ENCODE measurements at places on chromosomes 11 and 22.
A peak's percentile ranks its signal among the peaks of the same experiment; 100 is the strongest.

DNA sequence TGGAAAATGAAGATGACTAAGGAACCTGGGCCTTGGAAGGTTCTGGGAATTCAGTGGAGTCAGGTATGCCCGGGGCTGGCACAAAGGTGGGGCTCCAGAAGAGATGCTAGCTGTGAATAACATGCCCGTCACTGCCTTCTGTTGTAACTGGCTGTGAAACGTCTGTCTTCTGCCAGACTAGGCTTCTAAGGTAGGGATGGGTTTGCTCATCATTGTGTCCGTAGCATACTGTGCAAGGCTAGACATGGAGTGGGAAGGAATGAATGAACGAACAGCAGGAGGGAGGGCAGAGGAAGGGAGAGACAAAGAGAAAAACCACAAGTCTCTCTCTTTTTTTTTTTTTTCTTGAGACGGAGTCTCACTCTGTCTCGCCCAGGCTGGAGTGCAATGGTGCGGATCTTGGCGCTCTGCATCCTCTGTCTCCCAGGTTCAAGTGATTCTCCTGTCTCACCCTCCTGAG lies 327.4 kb downstream of the MN1 start:
- DNase-seq: no peak

DNA sequence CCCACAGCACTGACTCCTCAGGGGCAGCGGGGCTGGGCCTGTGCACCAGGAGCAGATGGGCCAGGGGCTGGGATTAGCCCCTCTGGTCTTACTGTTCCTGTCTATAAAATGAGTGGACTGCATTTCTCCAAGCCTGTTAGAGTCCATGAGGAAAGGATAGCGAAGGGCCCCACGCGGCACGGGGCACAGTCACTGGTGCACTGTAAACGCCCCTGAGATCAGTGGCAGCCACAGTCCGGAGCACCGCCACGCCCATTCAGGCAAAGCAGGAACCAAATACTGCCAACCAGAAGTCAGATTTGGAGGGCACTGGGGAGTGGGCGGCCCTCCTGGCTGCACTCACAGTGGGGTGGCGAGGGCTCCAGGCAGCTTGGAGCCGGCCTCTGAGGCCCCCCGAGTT lies 387.5 kb downstream of the TBC1D22A start:
- no peak for DNase-seq

DNA sequence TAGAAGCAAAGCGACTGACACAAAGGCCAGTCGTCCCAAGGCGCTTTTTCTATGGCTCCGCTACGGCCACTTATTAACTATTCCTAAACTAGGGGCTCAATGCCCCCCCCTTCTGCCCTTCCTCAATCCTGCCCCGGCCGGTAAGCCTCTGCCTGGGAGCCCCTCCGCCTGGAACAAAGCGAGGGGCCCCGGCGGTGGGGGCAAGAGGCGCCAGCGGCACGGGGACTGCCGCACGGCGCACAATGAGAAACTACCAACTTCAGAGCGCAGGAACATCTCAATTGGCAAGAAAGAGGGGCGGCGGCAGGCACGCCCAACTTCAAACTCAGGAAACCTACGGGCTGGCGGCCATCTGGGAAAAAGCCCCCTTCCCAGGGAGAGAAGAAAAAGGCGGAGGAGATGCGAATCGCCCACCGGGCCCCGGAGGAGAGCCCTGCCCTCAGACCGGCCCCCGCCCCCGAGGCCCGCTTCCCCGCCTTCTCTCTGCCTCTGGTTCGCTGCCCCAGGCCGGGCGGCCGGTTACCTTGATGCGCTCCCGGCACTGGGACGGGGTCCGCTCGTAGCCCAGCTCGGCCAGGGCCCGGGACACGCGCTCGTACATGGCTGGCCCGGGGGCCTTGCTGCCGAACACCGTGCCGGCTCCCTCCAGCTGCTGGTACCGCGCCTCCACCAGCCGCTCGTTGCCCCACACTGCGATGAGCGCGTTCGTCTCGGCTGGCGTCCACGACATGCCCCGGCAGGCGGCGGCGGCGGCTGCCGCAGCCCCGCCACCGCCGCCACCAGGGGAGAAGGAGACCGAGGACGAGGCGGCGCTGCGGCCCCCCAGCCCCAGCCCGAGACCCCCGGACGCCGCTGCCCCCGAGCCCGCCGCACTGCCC lies 619 bp downstream of the MSANTD2 start:
- DNase-seq: peak; percentile 58

DNA sequence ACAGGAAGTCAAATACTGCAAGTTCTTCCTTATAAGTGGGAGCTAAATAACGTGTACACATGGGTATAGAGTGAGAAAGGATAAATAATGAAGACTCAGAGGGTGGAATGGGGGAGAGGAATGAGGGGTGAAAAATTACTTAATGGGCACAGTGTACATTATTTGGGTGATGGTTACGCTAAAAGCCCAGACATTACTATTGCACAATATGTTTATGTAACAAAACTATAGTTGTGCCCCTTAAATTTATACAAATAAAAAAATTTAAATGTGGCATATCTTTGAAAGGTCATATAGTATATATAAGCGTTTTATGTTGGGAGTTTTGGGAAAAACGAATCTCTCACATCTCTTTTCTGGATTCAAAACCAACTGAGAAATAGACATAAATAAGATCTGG lies 96.1 kb downstream of the KIF18A start:
- DNase-seq: no peak

DNA sequence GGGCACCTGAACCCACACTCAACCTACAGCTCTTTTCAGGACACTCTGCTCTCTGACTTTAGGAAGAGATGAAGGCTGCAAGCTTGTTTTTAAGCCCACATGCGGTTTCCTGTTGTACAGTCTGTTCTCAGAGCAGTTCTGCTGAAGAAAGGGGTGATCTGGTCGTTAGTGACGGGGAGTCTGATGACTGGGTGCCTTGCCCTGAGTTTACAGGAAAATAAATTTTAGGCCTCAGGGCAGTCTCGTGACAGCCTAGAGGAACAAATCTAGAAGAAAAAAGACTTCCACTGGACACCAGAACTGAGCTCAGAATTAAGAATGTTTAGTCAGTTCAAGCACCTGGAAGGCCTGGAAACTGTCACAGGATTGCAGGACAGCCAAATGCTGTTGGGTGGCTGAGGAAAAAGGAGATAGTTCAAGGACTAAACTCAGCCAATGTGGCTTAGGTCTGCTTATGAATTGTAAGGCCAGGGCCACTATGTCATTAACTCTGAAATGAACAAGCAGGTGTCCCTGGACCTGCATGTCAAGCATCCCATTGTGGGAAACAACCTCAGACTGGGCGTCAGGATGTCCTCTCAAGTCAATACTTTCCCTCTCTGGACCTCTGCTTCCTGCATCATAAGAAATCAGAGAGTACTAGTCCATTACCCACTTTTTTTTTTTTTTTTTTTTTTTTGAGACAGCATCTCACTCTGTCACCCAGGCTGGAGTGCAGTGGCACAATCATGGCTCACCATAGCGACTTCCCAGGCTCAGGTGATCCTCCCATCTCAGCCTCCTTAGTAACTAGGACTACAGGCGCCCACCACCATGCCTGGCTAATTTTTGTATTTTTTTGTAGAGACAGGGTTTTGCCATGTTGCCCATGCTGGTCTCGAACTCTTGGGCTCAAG lies 5.7 kb downstream of the PIK3IP1 start:
- peak; percentile 54 for DNase-seq

DNA sequence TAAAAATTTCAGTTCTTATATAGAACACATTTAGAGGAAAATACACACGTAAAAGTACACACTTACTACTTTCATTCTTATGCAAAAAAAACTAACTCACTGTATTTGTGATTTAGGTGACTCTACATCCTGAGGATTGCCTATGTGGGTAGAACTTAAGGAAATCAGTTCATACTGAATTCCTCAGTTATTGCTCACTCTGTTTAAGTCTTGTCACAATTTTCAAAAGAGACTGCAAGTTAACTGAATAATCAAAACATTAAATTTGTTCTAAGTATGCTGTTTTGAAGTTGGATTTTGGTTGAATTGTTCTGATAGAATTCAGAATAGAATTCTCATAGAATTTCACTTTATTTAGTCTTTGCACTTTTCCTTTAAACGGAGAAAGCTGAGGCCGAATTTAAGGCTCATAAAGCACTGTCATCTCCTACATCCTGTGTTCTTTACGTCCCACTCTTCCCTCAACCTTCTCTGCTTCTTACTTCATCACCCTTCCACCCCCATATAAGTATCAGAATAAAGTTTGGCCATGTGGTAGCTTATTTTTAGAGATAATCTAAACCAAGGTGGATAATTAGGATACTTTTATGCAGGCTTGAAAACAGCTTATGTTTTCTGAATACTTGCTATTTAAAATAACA lies 59.8 kb downstream of the APOL5 start:
- no peak for DNase-seq

GRCh38 chr11:67099831-67100324 lies 19.2 kb upstream of the KDM2A start:
- DNase-seq: no peak

DNA sequence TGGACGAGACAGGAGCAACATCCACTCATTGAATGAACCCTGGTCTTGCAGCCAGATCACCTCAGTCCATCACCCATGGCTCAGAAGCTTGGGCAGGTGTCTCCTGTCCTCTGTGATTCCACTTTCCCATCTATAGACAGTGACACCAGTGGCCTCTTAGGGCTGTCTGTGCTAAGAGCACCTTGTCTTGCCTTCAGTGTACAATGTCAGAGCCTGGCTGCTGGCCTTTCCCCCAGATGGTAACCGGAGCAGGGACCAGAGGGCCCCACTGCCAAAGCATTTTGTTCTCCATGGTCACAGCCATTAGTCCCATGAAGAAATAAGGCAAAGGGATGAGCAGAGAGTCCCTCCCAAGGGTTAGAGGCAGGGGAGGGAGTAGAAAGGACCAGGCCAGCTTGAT lies 35.4 kb downstream of the PKNOX2 start:
- DNase-seq: no peak

DNA sequence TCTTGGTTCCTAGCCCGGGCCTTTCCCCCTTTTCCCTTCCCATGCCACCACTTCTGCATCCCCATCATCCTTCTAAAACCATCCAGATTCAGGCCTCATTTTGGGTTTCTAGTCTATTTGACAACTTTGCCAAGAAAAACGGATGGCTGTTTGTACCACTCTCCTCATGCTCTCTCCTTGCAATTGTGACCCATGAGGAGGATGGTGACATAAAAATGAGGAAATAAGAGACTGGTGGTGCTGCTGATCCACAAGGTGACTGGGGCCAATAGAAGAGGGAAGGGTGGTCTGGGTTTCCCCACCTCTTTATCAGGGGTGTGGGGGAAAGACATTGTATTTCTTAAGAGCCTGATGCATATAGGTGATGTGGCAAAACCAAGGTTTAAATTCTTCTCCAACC lies 1.0 kb downstream of the MS4A4A start:
- no peak for DNase-seq

DNA sequence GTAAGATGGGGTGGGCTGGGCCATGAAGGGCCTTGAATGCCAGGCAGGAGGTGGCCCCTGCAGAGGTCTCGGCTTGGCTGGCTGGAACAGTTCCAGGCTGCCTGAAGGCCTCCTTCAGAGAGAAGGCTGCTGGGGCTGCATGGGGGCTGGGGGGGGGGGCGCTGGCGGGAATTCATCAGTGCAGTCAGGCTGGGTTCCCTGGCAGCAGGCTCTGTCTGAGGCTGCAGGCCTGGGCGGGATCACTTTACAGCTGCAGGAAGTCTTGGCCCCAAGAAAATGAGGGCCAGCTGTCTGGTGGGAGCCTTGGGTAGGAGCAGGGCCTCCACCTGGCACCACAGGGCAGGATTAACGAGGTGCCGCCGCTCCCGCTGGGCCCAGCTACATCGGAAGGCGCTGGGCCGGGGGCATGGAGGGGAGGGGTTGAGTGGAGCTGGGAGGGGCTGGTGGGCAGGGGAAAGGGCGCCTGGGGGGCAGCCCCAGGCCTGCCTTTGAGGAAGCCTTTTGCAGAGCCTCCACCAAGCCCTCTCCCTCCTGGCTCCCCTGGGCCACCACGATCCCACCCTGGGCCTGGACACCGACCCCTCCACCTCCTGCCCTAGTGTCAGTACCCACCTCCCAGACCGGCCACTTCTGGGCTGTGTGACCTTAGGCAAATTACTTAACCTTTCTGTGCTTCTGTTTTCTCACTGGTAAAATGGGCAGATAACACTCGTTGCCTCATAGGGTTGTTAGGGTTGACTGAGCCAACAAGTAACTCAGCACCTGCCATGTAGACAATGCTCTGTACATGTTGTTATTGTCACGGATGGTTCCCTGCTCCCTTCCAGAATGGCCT lies 31.0 kb upstream of the HMOX1 start:
- DNase-seq: no peak

GRCh38 chr22:33917744-33918406 lies 2.4 kb downstream of the LARGE1 start:
- DNase-seq: no peak

DNA sequence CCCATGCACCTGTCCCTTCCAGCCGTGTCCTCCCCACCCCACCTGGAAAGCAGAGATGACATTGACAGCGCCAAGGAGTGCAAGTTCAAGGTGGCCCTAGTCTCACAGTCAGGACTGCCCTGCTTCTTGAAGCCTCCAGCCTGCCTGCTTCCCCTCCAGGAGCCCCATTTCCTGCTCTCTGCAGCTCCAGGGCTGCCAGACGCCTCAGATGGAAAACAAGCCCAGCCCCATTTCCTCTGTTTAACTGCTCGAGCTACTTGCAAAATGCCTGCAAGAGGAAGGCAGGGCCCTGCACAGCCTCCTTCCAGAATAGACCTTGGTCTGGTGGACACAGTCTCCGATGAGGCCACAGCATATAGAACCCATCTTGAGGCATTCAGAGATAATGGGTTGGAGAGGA lies 5.0 kb upstream of the DGKZ start:
- peak; percentile 71 for DNase-seq

GRCh38 chr22:45462034-45462655 lies 40.5 kb upstream of the FBLN1 start:
- DNase-seq: no peak

GRCh38 chr11:12232817-12233601 lies 122.6 kb downstream of the MICAL2 start:
- DNase-seq: no peak

GRCh38 chr11:12121011-12121410 lies 10.6 kb downstream of the MICAL2 start:
- DNase-seq: no peak

All from GF-D8 (cell line).